ENCODE measurements at places on chromosomes 2 and 18.

DNA sequence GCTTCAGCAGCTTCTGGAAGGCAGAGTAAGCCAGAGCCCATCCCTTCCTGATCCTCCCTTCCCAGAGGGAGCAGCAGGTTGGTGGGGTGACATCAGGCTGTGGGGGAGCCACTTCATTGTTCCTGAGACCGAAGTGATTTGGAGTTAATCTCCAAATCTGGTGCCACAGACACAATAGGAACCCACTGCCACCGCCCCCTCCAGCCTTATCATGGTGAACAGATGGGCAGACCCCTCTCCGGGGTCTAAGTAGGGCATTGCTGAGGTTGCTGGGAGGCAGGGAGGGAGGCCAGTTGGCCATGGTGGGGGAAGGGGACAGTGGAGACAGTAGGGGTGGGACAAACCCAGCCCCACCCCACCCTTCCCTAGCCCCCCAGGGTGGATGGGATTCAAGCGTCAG is 25.6 kb upstream of the SLC35F6 start:
- no peak for DNase-seq

DNA sequence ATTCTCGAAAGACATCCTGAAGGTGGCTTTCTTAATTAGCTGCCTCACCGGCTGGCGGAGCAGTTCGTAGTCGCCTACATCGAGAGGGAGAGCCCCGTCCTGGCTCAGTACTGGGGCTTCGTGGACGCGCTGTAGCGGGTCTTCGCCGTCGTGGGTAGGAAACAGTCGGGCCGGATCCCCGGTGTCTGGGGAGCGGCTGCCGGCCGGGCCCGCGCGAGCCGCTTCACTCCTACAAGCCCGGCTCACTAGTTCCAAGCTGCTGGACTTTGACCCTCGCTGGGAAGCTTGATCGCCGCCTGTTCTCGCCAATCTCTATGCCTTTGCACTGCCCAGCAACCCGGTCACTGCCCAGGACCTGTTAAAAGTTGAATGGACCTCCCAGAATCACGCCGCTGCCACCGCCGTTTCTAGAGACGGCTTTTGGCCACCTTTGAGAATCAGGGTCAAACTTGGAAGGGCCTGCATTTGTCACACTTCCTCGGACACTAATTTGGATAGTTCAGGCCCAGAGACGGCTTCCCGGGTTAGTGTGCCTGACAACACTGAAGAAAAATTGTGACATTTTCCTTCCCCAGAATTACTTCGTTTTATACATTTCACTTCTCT is 41.4 kb upstream of the AKAIN1 start:
- DNase-seq = peak; percentile 31

DNA sequence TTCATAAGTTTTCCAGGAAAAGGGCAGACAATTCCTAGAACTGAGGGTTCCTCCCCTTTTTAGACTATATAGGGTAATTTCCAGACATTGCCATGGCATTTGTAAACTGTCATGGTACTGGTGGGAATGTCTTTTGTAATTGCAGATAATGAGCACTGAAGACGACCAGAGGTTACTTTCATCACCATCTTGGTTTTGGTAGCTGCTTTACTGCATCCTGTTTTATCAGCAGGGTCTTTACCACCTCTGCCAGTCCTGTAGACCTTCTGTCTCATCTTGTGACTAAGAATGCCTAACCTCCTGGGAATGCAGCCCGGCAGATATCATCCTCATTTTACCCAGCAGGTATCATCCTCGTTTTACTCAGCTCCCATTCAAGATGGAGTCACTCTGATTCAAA is 583.9 kb upstream of the KLHL29 start:
- DNase-seq = no peak

DNA sequence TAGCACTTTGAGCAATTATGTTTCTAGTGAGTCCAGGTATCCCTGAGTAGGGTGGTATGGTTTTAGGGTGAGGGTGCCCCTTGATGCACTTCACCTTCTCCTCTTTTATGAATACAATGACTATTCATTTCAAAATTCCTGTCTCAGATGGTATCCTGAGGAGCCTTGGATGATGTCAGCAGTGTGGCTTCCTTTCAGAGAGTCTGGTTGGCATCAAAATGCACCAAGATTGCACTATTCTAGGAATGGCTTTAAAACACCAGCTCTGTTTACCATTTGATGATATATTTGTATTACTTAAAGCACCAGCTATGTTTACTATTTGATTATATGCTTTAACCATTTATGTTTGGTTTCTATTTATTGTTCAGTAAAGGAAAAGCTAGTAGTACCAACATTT is 141.0 kb downstream of the FMNL2 start:
- no peak for DNase-seq

DNA sequence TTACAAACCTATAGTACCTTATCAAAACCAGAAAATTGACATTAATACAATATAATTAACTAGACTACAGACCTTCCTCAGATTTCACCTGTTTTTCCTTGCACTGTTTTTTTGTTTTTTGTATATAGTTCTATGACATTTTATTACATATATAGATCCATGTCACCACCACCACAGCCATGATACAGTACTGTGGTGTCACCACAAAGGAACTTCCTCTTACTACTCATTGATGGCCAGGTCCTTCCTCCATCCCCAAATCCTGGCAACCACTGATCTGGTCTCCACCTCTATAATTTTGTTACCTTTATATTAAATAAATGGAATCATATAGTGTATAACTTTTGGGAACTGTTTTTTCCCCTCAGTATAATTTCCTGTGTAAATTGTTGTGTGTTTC is 19.4 kb upstream of the ATP6V1B1 start:
- DNase-seq = no peak

- DNase-seq = no peak
Measured at GRCh38 chr2:189298038-189298437, 118.5 kb upstream of the COL5A2 start.

- DNase-seq = no peak
Measured at GRCh38 chr2:170824526-170825015, 7.9 kb downstream of the GAD1 start.

GRCh38 chr18:13395577-13395976 is 177.0 kb downstream of the LDLRAD4 start:
- no peak for DNase-seq

DNA sequence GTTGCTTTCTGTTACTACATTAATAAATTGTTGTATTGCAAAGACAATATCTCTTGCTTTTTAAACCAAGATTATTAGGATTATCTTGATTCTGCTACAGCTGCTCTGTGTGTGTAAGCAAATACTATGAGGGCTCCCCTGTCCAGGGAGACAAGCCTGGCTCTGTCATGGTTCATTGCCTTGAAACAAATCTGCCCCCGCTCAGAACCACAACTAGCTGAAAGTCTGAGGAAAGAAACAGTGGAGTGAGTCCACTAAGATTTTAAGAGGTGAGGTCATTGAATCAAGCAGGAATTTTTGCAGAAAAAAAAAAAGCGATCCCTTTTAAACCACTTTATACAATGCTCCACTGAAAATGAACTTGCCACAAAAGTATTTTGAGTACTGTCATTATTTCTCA is 30.8 kb upstream of the LRRTM4 start:
- DNase-seq = peak; percentile 42

GRCh38 chr2:1702186-1702565 is 42.1 kb downstream of the PXDN start:
- no peak for DNase-seq

DNA sequence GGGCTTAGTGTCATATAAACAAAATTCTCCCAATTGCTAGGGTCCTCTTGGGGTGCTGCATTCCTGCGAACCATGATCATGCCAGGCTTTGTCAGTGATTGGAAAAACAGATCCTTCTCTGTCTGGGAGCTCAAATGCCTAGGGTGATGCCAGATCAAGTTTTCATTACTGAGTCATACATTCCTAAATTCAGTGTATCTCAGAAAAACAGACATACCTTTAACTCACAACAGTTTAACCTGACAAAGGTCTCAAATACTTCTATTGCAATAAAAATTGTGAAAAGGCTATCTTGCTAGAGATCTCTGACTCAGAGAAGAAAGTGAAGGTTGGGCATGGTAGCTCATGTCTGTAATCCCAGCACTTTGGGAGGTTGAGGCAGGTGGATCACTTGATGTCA is 86.9 kb downstream of the SH3YL1 start:
- no peak for DNase-seq

- DNase-seq = no peak
Measured at GRCh38 chr2:147716906-147717305, 127.9 kb upstream of the ACVR2A start.

DNA sequence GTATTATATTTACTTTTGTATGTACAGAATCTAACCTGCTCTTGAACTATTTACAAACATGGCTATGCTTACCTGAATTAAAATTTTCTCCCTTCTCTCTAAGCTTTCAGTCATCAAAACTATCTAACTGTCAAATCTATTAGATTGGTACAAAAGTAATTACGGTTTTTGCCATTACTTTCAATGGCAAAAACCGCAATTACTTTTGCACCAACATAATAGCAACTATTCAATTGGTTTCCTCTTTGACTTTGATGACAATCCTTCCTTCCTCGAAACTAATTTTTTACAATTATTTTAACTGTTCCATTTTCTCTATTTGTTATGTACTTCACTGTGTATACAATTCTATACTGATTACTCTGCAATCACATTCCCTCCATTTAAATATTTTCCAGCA is 1019.4 kb upstream of the CDH2 start:
- no peak for DNase-seq

DNA sequence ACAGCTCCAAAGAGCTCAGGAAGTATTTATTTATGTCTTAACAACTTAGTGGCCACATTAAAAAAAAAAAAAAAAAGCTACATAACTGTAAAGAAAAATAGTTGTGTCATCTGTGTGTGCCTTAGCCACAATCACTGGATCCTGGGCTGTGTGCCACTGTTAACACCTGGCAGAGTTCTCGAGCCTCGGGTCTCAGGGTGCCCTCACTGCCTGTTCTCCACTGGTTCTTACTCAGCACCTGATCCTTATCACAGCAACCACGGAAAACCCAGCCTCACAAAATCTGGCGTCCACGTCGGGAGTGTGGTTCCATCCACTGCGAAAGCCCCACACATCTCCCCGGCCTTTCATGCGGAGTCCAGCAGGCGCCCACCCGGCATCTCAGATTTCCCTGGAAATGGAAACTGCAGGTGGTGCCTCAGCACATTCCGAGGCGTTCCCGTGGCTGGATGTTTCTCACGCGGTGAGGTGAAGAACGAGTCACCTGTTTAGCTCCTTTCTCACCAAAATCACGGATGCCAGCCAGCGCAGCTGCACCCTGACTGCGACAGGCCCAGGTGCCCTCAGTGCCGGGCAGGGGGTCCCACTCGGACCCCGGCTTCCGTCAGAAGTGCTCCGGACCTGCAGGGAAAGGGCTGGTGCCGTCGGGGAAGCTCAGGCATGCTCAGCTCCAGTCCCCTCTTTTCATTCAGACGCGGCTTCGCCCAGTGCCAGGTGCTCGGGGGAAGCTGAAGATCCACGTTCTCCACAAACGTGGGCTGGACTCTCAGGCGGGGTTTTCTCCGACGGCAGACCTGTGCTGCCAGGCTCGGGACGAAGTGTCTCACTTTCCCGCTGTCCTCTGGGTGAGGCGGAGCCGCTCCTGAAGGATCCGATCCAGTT is 198.7 kb upstream of the SALL3 start:
- no peak for DNase-seq

DNA sequence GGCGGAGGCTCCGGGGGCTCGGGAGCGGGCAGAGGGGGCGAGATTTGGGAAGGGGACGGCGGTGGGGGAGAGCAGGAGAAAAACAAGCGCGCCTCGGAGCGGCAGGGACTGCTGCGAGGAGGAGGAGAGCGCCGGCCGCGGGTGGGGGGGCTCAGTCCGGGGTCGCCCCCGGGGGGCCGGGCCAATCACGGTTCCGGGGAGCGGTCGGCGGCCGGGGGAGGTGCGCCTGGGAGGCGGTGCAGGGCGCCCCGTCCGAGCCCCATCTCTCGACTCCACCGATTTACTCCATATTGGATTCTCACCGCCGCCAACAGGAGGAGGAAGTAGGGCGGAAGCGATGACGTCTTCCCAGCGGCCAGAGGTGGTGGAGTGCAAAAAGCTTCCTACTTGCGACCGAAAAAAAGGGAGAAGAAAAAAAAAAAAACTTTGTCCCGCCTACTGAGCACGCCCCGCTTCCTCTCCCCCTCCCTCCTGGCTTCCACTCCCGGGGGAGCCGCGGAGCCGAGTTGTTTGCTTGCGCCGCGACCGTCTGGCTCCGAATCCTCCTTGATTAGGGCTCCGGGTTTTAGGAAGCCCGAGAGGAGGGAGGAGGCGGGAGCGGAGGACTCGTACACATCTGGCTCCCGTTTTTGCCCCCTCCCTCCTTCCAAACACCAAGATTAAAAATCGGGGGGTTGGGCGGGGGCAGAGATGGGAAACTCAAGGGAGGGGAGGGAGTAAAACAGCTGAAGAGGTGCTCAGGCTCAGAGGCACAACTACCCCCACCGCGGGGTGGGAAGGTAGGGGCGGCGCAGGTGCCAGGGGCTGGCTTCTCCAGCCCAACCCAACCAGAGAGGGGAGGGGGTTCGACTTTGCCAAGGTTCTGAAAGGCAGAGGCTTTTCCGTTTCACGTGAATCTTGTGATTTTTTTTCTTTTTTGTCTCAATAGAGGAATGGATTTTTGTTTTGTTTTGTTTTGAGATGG is at the start of gene SPRED2:
SPRED2 (minus strand) TSS at position 373 of the 964 bp plus-strand sequence. CDS start 612 bp downstream, outside the sequence.
- DNase-seq = peak; percentile 73

DNA sequence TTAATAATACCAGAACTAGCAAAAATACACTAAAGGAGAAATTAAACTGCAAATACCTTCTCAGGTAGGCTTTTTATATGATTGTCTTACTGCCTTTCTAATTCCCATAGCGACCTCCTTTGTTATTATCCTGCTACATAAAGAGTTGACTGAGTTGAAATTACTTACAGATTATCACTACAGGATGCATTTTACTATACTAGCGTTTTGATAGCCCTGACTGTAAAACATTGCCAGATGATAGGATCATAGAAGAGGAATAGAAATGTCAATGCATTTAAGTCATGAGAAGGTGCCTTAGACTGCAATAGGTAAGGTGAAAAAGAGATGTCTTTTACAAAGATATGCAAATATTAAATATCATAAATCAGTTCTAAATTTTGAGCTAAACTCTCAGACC is 639.7 kb downstream of the NRXN1 start:
- DNase-seq = no peak

DNA sequence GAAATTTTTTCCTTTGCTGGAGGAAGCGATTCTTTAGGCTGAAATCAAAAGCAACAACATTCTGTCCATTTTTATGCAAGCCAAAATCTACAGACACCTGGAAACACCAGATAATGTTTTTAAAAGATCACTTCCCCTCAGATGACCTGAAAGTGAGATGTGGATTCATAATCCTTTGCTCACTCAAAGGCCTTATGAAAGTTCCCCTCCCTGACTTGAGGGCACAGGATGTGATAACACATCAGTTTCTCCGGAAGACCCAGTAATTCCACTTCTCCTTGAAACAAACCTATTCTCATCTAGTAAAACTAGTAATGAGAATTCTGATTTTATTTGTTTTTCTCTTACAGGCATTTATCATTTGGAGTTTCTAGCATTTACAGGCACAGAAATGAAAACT is 218.3 kb upstream of the RND3 start:
- DNase-seq = no peak

DNA sequence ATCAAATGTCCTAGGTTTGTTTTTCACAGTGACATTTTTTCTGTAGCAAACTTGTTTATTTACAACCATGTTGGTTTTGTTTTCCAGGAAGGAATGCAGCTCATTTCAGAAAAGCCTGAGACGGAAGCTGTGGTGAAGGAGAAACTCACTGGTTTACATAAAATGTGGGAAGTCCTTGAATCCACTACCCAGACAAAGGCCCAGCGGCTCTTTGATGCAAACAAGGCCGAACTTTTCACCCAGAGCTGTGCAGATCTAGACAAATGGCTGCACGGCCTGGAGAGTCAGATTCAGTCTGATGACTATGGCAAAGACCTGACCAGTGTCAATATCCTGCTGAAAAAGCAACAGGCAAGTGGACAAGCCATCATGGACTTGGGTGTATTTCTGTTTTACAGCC is 79.2 kb upstream of the EML6 start:
- DNase-seq = no peak
